Motor neuron (in vitro differentiated cells): ENCODE measurements at places on chromosomes 2 and 18. TPM values are rescaled to one million over a fixed set of nuclear protein-coding genes. Genes with fewer than 3 reads are reported as not detected.
A peak's percentile ranks its signal among the peaks of the same experiment; 100 is the strongest.

The CROCC2 gene
- 0.54 and 5.6 TPM in 2 replicates for total RNA-seq

DNA sequence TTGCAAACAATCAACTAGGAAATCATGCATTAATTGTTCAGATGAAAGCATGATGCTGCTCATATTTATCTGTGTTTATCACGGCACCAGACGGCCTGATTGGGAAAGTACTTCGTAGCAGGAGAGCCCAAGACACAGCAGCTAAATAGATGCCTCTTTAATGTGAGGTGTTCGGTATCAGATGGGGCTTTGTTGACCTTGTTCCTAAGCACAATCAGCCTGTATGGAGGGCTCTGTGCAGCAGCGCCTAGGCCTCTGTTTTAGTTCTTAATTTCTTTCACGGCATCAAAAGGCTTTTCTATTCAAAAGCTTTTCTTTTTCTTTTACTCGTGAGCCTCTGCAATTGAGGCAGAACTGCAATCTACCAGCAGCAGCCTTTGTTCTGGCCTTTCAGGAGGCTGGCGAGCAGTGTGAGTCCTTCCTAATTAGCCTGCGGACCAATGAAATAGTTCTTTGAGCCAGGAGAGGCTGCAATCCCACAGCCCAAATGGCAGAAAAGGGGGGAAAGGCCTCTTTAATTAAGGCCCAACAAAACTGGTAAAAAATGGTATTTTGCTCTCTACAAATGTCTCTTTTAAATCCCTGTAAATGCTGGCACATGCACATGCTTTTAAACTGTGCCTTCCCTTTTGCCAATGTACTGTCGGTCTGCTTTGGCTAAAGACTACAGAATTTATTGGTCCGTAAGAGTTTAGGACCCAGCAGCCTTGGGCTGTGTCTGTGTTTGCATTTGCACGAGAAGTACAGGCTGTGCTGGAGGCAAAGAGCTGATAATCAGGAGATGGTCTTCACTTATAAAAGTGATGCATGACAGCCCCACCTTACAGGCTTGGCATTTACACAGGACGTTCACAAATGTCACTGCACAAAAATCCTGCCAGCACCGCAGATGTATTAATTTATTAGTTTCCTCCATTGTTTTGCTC lies 159.6 kb downstream of the RND3 start:
- no peak for ATAC-seq

GRCh38 chr18:43789234-43790000 lies 512.1 kb upstream of the SYT4 start:
- ATAC-seq = peak; percentile 55

GRCh38 chr2:18825838-18826237 lies 236.5 kb upstream of the NT5C1B start:
- no peak for ATAC-seq

- ATAC-seq = peak; percentile 84
Observed at GRCh38 chr2:20381457-20381856, 30.8 kb upstream of the PUM2 start.

GRCh38 chr2:200705305-200706041 lies 106.2 kb upstream of the BZW1 start:
- ATAC-seq = no peak

DNA sequence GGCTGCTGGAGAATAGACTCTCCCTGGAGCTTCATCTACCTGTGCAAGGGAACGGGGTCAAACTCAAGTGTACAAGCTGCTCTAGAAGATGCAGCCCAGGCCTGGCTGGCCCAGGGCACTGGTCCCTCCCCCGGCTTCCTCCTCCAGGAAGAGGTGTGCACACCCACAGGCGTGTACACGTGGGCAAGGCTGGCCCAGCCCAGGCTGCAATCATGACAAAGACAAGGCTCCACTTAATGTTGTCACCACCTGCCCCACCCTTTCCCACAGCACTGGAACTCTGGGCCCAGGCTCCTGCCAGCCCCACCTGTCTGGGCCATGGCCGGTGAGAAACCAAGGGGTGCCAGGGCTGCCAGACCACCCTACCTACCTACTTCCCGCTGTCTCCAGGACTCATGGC lies 29.6 kb upstream of the ALPP start:
- ATAC-seq = no peak
